ENCODE measurements at places on chromosomes 1 and 21.

DNA sequence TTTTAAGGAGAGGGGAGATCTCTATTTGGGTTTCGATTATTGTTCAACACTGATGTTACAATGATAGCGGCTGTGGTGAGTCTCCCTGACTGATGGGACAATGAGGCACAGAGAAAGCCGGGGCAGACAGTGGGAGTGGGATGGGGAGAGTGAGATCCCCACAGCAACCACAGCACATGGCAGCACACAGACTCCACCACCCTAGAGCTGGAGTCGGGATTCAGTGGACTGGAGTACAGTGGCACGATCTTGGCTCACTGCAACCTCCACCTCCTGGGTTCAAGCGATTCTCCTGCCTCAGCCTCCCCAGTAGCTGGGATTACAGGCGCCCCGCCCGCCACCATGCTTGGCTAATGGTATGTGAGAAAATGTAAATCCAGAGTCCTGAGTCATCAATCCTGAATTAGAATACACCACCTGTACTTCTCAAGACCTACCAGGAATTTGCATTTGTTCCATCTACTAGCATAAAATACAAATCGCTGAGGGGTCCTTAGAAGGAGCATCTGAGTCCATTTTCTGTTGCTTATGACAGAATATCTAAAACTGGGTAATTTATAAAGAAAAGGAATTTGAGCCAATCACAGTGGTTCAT is 125.8 kb downstream of the TOMM20 start:
- H3K4me1 ChIP-seq = peaks cover 14% of the 10 kb centered on the region
- H3K4me3 ChIP-seq = no peak overlapping the region
- no peak overlapping the region for H3K27ac ChIP-seq
- H3K36me3 ChIP-seq = no peaks in the 10 kb centered on the region

DNA sequence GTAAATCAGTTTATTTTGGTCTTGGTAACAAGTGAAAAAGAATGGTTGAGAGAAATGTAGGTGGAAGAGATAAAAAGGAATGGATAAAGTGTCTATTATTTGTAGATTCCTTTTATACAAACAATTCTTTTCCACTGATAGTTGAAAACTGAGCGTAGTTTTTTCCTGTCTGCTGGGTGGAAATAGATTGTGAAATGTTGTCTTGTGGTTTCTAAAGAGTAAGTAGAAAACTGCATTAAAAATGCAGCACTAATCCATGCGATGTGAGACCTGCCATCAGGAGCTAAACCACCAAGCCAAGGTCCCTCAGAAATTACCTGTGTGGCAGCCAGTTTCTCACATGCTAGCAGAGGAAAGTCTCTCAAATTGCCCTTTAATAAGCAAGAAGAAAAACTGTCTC is 103.2 kb upstream of the SLC44A3 start:
- H3K36me3 ChIP-seq = no peaks in the 10 kb centered on the region
- no peak for DNase-seq

GRCh38 chr1:12760256-12760795 is 13.2 kb upstream of the PRAMEF12 start:
- no peak overlapping the region for H3K4me3 ChIP-seq
- no peak for DNase-seq
- no peaks in the 10 kb centered on the region for H3K4me1 ChIP-seq
- peaks cover 5% of the 10 kb centered on the region for H3K27me3 ChIP-seq
- H3K27ac ChIP-seq = no peak overlapping the region

DNA sequence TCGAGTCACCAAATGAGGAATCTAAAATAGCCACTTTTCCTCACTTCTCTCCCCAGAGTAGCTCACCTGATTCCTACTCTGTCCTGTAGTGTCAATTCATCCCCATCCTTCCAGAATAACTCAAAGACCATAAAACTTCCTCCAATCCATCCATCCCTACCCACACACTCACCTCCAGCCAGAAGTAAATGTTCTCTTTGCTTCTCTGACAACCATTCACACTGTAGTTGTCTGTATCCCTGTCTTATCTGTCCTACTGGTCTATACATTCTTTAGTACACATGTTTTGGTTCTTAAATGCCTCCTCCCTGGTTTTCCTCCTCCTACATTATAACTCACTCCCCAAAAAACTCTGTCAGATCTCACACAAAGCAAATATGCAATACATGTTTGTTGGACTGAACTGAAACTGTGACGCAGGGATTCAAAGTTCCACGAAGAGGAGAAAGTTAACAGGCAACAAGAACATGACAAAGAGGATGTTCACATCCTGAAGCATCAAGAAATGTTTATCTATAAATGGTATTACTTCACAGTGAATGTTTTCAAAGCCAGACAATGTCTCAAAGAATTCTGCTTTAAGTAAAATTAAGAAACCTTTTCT is 11.0 kb downstream of the TP53BP2 start:
- no peaks in the 10 kb centered on the region for H3K36me3 ChIP-seq
- H3K27ac ChIP-seq = no peak overlapping the region
- H3K4me1 ChIP-seq = peaks cover 23% of the 10 kb centered on the region
- H3K27me3 ChIP-seq = no peaks in the 10 kb centered on the region
- no peak for DNase-seq

DNA sequence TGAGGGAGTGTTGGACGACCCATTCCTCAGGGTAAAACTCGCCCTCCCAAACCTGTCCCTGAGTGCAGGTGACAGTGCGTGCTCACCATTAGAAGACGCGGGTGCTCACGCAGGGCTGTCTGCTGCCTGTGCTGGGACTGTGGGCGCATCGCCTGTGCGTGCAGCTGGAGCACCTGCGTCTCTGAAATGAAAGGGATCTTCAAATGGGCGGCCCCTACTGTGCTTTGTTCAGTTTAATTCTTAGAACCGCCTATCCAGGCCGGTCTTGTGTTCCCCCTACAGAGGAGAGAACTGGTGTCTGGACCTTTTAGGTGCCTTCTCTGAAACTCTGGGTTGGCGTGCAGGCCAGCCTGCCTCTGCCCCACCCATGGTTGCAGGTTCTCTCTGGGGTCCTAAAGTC is 125.8 kb downstream of the PCBP3 start:
- no peaks in the 10 kb centered on the region for H3K36me3 ChIP-seq
- DNase-seq = no peak
- no peaks in the 10 kb centered on the region for H3K4me1 ChIP-seq
- H3K27me3 ChIP-seq = no peaks in the 10 kb centered on the region
